ENCODE measurements at places on chromosomes 3 and 15.

GRCh38 chr15:92151741-92152140 lies 241.9 kb upstream of the ST8SIA2 start:
- no peak for DNase-seq

GRCh38 chr3:72753495-72753894 lies 94.8 kb downstream of the SHQ1 start:
- DNase-seq = no peak

DNA sequence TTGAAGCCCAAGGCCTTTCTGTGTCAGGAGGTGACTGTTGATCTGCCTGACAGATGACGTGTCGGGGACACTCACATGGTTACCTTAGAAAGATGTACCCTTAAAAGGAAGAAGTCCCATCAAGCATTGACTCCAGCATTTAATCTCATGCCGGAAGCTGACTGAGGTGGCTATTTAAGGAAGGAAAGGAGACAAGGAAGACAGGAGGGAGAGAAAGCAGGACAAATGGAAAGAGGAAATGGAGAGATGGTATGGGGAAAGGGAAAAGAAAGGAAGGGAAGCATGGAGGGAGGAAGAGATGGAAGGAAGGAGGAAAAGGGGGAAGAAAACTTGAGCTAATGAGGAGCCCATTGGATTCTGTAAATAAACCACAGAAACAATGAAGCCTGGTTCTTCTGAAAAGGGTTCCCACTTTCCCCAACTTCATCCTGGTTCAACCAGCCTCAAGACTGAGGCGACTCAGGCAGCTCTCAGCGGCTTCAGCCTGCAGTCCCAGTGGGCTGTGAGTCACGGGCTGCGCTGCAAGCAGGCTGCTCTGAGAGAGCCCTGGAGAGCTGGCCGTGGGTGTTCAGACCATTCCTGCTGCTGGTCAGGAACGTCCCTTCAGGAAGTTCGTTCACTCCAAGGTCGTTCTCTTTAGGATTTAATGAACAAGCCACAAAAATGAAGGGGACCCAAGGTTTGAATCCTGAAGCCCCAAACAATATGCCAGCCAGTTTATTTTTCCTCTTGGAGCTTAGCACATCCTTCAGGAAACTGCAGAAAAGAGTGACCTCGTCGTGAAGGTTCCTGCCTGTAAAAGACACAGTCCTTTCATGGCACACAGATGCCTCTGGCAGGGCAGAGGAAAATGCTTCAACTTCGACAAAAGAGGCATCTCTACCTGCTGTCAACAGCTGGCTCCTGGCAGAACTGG lies 69.6 kb upstream of the THBS1 start:
- peak; percentile 87 for DNase-seq

DNA sequence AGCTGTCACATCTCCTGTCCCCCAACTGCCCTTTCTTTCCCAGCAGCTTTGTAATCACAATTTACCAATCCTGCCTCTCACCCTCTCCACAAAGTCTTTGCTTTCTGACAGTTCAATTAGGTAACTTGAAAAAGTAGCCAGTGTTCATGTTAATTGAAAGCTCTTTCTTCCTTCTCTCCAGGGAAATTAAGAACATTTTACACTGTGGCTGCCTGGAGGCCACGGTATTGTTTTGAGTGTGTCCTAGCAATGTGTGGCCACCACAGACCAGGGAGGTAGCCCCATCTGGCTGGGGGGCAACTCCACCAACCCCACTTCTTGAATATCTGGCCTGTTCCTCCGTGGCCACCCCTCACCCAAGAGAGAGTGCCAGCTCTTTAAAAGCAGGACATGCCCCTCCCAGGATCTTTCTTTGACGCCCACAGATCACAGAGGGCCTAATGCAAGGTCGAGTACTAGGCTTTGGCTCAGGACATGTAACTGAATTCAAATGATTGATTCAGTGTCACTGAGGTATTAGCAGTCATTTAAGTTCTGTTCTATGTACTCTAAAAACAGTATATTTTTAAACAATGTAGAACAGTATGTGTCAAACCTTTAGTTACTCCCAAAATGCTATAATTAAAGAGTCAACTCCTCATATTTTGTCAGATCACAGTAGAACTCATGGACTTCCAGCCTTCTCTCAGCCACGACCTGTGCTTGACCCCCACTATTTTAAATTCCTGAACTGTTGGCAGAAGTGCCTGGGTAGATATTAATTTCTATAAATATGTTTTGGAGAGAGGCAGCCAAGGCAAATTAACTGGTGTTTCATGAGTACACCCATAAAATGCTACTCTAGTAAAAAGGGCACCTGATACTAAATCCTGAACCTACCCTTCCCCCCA lies 164.5 kb downstream of the TNIK start:
- DNase-seq = no peak

GRCh38 chr3:158722108-158722507 lies 10.1 kb downstream of the RARRES1 start:
- no peak for DNase-seq

DNA sequence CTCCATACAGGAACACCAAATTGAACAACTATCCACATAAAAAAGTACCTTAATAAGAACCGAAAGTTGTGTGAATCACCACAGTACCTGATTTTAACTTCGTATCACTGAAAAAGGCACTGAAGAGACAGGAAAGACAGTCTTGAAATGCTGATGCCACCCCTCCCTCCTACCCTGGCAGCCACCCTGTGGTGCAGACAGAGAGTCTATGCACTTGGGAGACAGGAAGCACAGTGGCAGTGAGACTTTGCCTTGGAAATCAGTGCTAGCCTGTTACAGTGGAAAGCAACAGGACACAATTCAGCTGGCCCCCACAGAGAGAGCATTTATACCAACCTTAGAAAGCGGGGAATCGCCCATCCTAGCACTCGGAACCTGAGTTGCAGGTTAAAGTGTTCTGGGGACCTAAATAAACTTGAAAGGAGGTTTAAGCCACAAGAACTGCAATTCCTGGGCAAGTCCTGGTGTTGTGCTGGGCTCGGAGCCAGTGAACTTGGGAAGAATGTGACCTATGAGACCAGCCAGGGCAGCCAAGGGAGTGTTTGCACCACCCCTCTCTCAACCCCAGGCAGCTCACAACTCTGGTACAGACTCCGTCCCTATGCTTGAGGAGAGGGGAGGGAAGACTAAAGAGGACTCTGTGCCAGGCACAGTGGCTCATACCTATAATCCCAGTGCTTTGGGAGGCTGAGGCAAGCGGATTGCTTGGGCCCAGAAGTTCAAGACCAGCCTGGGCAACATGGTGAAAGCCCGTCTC lies 240.1 kb downstream of the ISL2 start:
- DNase-seq = peak; percentile 28

GRCh38 chr3:60633644-60634043 lies 617.6 kb downstream of the FHIT start:
- no peak for DNase-seq

DNA sequence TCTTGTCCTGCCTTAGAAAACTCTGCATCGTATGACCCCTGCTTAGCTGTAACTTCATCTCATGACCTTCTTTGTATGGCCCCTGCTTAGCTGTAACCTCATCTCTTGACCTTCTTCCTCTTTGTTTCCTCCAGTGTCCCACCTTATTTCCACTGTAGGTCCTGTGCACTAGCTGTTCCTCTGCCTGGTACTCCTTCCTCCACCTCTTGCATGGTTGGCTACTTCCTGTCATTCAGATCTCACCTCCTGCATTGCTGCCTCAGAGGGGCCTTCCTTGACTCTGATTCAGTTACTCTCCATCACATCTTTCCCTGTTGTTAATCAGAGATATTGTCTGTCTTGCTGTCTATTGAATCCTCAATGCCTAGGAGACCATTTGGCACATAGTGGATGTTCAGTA lies 63.2 kb downstream of the PDE8A start:
- no peak for DNase-seq

GRCh38 chr15:88518903-88519302 lies 27.6 kb downstream of the DET1 start:
- no peak for DNase-seq

DNA sequence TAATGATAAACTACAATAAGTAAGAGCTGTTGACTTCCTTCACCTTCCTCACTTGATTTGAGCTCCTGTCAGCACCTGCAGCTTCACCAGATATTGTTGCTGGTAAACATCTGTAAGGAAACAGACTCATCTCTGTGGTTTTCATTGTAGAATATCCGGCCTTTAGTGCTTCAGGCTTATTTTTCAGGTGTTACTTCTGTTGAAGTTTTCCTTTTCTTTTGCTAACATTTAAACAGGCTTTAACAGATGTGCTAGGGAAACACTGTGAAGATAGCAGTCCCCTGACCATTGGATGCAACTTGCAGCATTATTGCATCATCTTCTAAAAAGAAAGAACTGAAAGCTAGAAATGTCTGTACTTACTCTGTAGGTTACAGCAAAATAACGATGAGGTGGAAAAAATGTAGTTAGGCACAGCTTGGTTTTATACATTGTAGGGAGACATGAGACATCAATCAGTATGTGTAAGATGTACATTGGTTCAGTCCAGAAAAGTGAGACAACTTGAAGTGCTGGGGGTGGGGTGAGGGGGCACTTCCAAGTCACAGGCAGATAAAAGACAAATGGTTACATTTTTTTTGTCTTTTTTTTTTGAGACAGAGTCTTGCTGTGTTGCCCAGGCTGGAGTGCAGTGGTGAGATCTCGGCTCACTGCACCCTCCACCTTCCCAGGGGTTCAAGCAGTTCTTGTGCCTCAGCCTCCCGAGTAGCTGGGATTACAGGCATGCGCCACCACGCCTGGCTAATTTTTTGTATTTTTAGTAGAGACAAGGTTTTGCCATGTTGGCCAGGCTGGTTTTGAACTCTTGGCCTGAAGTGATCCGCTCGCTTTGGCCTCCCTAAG lies 10.2 kb downstream of the EDEM1 start:
- DNase-seq = no peak

GRCh38 chr15:64699751-64700388 lies 75.5 kb downstream of the RBPMS2 start:
- peak; percentile 35 for DNase-seq

DNA sequence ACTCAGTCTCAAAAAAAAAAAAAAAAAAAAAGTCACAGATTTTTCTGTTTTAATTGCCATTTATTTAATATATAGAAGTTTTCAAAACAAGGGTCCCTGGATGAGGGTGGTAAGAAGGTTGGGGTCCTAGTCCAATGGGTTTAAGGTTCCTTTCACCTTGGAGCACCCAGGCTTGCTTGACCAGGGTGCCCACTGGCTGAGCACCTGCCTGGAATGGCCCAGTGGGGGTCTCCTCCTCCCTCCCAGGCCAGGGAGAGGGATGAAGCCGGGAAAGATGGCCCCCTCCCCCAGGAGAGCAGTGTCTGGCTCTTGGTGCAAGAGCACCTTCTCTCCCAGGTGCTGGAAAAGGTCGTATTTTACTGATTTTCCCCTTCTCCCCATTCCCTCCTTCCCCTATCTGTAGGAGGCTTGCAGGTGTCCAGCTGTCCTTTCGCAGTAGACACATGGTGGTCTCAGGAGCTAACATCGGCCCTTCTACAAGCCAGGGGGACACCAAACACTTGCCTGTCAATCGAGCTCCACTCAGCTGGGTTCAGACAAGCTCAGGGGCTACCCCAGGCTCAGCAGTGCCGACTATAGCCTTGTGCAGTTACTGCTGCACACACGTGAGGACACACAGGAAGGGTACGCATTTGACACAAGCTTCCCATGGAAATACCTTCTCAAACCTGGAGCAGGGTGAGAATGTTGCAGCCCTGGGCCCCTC lies 112.3 kb upstream of the KLF13 start:
- DNase-seq = no peak

DNA sequence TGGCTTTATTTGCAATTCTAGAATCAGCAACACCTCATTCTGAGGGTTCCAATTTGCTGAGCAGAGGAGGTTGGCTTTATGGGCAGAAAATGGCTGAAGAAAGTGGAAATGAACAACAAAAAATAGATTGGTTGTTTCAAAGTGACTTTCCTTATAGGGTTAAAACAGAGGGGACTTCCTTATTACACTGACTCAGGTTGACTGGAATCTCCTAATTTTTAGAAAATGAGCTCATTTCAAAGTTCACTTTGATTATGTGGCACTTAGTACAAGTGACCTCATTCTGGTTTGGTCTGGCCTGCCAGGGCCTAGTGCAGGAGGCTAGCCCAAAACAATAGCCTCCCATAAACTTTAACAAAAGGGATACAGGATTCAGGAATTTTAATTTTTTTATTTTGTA lies 41.4 kb downstream of the NFKBIZ start:
- peak; percentile 36 for DNase-seq

DNA sequence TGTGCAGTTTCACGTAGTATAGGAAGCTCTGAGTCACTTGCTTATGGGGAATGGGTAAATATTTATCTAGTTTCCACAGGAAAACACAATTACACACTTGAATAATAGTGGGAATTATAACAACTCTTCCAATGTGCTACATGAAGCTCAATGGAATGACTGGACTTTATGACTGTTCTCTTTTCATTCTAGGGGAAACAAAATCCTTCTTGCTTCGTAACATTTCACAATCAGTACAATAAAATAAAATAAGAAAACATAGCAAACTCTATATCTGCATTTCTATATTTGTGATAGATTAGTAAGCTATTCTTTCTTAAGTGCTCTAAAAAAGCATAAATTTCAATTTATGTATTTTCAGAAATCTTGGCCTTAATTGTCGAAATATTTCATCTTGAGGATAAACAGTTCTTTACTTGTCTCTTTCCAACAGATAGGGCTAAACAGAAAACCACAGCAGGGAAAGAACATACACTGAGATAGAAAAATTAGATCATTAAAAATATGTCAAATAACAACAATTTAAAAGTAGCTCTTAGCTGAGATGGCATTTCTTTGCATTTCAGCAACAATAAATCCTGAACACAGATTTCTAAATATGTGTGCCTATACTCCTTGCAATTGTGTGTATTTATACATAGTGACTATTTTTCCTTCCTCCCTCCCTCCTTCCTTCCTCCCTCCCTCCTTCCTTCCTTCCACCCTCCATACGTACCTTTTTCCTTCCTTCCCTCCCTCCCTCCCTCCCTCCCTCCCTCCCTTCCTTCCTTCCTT lies 395.5 kb upstream of the KCNMB2 start:
- peak; percentile 3 for DNase-seq

DNA sequence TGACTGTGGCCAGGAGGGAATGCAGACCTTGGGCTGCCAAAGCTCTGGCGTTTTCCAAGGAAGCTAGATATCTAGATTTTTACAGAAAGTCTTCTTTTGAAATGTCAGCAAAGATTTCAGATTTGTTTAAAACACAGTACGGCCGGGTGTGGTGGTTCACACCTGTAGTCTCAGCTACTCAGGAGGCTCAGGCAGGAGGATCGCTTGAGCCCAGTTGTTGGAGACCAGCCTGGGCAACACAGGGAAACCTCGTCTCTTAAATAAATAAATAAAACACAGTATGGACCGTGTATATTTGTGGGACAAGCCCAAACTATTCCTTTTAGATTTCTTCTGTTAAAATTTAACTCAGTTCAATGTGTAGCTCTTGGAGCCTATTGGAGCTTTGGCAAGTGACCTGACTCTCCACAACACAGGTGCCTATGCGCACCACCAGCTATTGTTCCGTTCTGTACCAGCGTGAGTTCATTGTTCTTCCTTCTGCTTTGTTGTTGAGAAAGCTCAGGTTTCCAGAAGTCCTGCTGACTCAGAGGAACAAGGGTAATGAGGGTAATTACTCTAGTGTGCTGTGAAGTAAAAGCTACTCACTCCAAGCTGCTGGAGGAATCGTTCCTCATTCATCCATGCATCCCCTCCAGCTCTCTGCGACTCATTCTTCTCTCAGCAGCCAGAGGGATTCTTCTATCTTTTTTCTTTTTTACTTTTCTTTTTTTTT lies 73.1 kb upstream of the SLC6A6 start:
- no peak for DNase-seq

GRCh38 chr3:6860954-6861624 lies at the start of gene GRM7:
TSS of gene GRM7 (plus strand) at chr3:6861115.
- DNase-seq = no peak

All from AG08396 (cell line).